ENCODE measurements at places on chromosomes 4 and X.

DNA sequence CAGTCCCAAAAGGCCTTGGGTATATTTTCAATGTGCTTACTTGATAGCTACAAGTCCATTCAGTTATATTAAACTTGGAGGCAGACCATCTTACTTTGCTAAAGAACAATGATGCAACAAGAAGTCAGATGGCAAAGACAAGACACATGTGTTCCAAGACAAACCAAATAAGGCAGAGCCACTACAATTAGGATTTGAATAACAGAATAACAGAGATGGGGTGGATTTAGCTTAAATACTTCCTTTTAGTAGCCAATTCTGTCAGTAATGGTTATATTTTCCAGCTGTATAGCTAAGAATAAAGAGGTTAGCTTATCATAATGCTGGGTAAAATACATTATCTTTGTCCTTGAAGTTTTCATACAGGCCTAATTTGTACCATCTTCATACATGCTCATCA, 37.7 kb upstream of the FRAS1 start:
- no peak for DNase-seq

- DNase-seq: no peak
Observed at GRCh38 chrX:39811376-39811775, 286.4 kb downstream of the BCOR start.

- DNase-seq: no peak
Observed at GRCh38 chr4:26126994-26127393, 193.8 kb upstream of the RBPJ start.

- DNase-seq: no peak
Observed at GRCh38 chrX:53263597-53264094, 17.7 kb downstream of the IQSEC2 start.

GRCh38 chr4:105146276-105147015, at the start of gene TET2:
Gene TET2, plus strand, starts transcription at chr4:105146876. Its CDS starts 87,067 bp downstream, at chr4:105233943.
- peak; percentile 63 for DNase-seq

DNA sequence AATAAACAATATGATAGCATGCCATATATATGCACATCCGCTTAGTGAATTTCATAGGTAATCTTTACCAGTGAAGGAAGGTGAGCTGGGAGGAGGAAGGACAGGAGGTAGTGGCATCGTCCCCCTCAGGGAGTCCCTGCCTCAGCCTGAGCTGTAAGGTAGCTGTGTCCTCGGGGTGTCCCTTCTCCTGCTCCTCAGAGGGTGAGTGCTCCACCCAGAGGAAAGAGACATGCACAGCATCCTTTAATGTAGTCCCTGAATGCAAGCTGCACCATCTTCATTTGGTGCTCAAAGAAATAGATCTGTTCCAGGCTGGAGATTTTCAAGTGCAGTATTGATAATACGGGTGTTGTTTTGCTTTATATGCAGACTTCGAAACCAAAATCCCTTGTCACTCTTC, 330.4 kb upstream of the SFRP2 start:
- no peak for DNase-seq

DNA sequence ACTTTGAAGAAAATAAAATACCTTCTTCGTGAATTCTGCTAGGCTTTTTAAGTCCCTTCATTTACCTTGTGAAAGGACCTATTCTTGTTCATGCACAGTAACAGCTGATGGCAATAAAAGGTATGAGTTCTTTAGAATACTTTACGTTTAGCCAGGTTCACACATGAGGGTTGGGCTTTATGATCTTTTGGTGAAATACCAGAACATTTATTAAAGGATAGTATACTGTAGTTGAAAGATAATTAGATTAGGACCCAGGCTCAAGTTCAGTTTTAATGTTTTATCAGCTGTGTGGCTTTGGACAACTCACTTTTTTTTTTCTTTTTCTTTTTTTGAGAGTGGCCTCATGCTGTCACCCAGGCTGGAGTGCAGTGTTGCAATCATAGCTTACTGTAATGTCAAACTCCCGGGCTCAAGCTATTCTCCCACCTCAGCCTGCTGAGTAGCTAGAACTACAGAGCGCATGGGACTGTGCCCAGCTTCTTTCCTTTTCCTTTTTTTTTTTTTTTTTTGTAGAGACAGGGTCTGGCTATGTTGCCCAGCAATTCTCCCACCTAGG, 28.2 kb upstream of the NEIL3 start:
- no peak for DNase-seq

Measured in activated T-cell treated with anti-CD3 and anti-CD28 coated beads for 1 hour (primary cell).